ENCODE measurements at places on chromosomes 16 and 17.
A peak's percentile ranks its signal among the peaks of the same experiment; 100 is the strongest.

DNA sequence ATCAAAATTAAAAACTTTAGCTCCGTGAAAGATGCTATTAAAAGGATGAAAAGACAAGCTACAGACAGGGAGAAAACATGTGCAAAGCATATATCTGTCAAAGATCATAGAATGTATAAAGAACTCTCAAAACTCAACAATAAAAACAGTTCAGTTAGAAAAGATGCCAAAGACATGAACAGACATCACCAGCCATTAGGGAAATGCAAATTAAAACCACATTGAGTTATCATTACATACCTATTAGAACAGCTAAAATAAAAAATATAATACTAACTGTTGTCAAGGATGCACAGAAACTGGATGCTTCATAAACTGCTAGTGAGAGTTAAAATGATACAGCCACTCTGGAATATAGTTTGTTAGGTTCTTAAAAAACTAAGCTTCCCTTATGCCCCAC lies 58.8 kb downstream of the NFATC3 start:
- DNase-seq: no peak

DNA sequence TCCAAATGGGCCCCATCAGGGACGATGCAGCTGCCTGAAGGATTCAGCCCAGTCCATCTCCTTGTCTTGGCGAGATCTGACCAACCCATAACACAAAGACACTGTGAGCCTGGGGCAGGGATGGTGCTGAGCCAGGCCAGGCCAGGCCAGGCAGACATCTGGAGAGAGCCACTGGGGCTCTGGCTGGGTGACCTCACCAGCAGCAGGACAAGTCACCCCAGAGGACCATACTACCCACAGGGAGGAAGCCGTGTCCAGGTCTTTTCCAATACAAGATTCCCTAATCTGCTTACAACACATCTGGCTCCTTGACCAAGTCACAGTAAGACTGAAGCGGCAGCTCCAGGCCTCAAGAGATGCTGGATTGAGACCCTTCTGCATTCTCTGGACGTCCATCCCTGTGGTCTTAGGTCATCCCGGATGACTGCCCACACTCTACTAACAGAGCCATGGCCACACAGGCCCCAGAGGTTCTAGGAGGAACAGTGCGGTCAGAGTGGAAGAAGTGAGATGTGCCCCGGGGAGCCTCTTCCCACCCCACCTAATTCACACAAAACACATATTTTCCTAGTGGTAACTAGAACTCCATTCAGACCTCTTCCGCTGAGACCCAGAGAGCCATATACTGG lies 81.8 kb upstream of the RCVRN start:
- DNase-seq: no peak

- no peak for DNase-seq
These were observed 8.7 kb upstream of the ATP2A3 start for GRCh38 chr17:3972931-3973330.

- no peak for DNase-seq
These were observed 25.4 kb downstream of the BMERB1 start for GRCh38 chr16:15459791-15460190.

DNA sequence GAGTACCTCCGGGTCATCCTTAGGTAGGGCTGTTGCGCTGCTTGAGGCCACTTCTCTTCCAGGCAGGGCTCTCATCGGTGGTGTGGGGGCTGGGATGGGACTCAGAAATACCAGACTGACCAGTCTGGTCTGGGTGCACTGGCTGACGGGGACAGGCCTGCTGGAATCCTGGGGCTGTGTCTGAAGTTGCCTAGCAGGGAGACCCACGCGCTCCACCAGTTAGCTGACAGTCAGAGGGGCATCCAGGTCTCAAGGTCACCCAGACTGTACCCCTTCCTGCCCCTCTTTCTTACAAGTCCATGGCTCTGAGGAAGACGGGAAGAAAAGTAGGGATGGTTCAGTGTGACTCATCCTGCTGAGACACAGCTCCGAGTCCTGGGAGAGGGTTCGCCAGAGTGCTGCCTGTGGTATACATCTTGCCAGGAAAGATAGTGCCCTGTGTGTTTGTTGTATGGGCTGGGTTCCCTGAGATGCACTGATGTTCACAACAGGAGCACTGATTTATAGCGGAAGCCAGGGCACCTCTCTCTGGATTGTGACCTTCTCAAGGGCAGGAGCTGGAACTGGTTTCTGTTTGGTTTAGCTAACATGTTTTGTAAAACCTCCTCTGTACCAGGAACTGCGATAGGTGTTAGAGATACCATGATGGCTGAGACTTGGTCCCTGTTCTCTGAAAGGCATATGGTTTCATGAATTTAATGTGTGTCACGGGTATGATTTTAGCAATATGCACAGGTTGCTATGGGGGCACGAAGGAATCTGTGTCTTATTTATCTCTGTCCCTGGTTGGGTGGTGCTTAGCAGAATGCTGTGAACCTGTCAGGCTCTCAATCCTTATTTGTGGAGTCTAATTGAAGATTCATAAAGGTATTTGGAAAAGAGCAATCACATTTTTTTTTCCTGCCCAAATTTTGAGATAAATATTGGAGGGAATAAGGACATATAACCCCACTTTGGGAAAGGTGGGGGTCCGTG lies 97.5 kb downstream of the OR1D5 start:
- DNase-seq: peak; percentile 53

GRCh38 chr16:9827062-9827752 lies 355.0 kb downstream of the GRIN2A start:
- DNase-seq: no peak

Measured in urothelium cell line (cell line).